Stimulated activated CD8-positive, alpha-beta memory T cell treated with anti-CD3 and anti-CD28 coated beads, Interleukin-4, amount 100 ng/mL, for 1 hour (primary cell): ENCODE measurements at places on chromosomes 3 and 15.

DNA sequence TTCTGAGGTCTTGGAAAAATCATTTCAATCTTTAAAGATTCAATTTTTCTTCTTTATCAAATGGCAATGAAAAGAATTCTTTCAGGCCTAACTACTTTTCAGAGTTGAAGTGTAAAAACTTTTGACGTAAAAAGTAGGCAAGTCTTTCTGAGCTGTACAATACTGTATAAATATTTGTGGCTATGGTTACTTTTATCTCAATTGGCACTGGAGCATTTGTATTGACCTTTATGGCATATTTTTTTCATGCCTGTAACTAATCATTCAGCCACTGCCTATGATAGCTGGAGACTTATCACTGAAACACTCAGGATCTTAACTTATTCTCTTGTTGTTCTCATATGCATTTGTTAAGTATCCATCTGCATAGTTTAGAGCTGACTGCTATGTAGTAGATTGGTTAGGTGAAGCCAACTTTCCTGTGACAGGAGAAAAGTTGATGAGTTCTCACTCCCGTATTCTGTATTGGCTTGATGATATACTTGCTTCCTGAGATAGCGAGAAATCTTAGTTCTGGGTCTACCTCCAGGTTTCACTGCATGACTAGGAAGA, 290.4 kb upstream of the TBL1XR1 start:
- no peak for DNase-seq

DNA sequence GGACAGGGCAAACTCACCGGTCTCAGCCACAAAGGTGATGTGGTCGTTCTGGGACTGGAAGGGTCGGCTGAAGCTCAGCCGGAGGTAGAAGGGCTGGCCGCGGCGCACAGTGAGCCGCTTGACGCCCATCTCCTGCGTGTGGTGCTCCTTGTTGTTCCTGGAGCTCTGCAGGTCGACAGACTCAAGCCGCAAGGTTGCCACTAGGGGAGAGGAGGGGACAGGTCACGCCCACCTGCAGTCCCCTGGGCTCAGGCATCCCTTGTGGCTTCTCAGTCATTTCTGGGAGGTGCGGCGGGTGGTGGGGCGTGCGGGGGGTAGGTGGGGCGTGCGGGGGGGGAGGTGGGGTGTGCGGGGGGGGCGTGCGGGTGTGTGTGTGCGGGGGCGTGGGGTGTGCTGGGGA, 26.7 kb upstream of the TGM5 start:
- DNase-seq: no peak

- no peak for DNase-seq
Measured at GRCh38 chr3:195086341-195086740, 184.6 kb downstream of the XXYLT1 start.

DNA sequence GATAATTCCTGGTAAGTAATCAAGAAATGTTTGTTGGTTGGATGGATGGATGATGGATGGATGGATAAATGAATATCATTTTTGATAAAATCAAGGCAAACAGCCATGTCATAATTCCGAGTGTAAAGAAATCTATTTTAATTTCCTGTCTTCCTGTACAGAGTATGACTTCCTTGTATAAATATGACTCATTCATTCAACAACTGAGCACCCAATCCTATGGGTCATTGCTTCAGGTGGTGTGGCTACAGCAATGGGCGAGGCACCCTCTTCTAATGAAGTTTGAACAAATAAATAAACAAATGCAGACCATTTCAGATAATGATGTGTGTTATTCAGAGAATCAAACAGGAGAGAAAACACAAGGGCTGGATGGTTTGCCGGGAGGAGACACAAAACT, 198.7 kb downstream of the TNIK start:
- DNase-seq: no peak

DNA sequence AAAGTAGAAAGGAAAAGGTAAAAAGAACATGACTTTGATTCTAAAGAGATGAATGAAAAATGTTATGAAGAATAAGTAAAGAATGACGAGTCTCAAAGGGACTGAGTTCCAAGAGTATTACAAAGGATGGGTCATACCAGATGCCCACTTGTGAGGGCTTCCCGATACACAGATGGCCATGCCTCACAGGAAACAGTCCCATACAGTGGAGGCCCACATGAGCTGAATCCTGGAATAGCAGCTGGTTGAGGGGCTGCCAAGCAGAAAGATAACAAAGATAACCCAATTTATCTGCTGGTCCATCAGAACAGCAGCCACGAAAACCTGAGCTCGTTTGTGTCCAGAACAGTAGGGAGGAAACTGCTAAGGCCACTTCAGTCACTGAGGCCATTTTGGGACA, 3.7 kb downstream of the SSR3 start:
- DNase-seq: no peak

DNA sequence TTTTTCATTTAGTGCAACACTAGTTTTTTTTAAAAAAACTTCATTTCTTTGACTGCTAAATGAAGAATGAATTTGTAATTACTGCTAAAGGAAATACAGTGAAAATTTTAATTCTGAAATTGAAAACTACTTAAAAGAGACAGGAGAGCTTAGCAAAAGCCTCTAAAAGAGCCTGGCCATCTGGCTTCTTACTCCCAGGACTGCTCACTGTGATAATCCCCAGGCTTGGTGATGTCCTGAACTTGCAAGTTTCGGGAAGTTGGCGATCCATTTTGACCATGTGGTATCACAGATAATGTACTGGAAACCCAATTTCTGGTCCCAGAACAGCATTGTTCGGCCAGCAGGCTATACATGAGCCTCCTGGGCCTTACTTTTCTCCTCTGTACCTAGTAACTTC, 292.1 kb downstream of the FGF12 start:
- no peak for DNase-seq

- DNase-seq: no peak
Measured at GRCh38 chr3:65006300-65006739, 318.5 kb upstream of the ADAMTS9 start.

GRCh38 chr15:37108381-37109167, 8.2 kb upstream of the MEIS2 start:
- DNase-seq: no peak

- DNase-seq: no peak
Measured at GRCh38 chr3:53552730-53553129, 58.3 kb downstream of the CACNA1D start.

DNA sequence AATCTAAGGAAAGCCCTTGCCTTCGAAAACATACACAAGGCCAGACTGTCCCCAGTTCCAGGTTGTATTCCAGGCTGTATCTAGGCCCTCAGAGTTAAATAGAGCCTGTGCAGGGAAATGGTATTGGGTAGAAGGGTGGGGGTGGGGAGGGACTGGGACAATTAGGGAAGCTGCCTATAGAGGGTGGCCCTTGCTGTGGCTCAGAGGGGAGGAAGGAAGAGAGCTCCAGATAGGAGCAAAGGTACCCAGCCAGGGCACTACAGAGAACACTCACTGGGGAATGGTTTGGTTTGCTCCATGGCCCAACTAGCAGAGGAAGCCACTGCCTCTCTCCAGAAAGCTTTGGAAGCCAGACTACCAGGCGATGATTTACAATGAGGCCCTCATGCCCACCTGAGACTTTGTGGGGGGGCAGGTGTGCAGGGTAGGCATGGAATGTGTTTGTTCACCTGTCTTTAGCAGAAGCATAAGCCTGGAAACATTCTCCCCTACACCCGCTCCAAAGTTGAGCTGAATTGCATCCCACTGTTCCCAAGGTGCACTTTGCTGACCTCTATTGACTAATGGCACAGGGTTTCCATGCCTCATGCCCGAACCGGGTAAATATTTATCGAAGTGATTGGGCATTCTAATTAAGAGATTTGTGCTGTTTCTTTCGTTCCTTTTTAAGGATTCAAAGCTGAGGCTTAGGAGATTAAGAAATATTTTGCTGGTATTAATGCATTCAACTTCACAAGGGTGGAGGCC, 6.3 kb upstream of the TLE3 start:
- DNase-seq: no peak

DNA sequence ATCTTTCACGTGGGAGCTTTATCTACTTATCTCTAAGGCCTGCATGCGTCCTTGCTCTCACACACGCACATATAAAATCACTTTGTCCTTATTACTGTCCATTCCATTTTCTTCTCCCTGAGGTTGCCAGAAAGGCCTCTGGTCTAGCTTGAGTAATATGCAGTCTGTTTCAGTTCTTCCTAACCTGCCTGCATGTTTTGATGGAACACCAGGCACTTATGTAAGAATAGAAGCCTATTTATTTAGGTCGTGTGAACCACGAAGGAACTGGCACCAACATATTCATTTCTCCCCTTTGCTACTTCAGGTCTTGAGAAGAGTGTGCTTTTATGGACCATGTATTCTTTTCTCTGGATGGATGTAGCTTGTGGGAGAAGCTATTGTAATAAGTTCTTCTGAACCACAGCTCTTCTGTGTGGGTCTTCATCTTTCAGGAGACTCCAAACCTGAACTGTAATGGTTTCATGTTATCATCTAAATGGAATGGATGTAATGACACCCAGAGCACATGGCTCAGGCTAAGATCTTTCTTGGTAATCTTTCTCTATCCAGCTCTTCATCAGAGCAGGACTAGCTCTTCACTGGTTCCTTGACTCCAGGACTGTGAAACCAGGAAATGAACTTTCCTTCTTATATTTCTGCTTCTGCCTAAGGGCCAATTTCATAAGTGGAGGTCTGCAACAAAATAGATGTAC, 53.8 kb downstream of the UBE2E2 start:
- no peak for DNase-seq

DNA sequence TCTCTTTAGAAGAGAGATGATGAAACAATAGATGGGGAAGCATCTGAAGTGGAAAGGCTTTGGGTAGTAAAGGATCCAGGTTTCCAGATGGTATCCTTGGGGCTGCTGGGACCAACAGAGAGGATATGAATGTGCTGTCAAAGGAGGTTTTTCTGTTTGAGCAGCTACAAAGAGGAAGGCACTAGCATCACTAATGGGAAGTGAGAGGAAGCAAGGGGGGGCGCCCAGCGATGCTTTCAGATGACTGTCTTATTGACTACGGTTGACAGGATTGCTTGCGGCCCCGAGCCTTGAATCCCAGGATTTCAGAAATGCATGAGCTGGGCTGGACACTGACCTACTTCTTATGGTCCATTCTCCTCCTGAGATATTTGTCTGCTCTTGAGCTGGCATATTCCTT, 103.8 kb upstream of the GALNT15 start:
- no peak for DNase-seq

GRCh38 chr15:84817466-84818081, 418 bp downstream of the ALPK3 start:
- DNase-seq: no peak

GRCh38 chr3:155190691-155191090, 102.8 kb downstream of the STRIT1 start:
- no peak for DNase-seq

DNA sequence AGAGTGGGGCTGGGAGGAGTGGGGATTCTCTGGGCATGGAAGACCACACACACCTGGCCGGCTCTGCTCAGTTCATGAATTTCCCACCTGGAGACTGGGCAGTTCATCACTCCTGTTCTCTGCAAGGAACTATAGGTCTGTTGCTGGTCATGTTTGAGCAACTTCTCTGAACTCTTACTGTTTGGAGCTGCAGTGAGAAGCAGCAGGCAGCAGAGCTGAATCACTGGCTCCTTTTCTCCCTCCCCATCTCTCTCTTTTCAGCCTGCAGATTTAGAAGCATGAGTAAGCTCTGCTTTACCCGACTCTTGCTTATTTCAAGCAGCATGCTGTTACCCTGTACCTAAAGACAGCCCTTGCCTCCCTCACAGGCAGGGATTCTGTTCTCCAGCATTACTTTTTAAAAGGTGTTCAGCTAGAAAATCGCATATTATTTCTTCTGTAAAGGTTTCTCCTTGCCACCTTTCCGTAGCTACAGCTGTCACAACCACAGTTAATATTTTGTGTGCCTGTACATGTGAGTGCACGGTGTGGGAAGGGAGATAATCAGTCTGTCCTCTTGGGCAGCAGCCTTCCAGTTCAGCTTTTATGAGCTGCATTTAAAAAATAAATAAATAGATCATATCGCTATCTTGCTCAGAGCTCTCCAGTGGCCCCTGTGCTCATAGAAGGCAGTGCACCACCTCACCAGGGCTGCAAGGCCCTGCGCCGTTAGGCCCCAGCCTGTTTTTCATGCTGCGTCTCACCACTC, 131.6 kb downstream of the CHCHD6 start:
- no peak for DNase-seq

GRCh38 chr3:129432036-129432435, 3.6 kb upstream of the EFCAB12 start:
- no peak for DNase-seq

DNA sequence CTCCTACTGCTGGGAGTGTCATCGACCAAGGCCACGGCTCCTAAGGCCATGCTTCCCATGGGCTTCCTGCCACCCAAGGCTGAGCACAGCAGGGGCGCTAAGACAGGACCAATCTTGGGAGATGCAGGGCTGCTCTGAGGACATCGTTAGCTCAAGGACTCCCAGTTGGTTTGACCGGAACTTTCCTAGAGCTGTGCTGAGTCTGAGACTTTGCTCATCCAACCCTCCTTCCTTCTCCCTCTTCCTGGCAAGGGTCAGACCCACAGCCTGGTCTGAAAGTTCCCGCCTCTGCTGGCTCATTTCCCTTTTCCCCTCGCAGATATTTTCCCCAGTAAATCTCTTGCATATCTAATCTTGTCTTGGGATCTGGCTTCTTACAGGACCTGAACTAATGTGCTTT, 57.2 kb downstream of the EPHB3 start:
- DNase-seq: no peak

DNA sequence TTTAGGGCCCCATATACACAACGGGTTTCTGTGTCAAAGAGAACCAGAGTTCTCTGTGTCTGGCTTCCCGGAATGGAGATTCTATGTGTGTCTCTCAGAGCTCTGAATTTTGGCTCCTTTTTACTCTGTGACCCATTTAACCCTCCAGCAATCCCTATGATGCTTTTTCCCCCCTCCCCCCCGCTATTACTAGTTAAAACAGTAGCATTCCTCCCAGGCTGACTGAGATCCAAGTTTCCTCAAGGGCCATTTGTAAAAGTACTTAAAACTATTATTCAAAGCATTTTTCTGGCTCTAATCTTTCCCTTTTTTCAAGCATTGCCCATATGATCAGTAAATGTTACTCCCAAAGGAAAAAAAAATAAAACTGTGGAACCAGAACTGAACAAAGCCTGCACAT, 6.6 kb upstream of the STAC start:
- no peak for DNase-seq

DNA sequence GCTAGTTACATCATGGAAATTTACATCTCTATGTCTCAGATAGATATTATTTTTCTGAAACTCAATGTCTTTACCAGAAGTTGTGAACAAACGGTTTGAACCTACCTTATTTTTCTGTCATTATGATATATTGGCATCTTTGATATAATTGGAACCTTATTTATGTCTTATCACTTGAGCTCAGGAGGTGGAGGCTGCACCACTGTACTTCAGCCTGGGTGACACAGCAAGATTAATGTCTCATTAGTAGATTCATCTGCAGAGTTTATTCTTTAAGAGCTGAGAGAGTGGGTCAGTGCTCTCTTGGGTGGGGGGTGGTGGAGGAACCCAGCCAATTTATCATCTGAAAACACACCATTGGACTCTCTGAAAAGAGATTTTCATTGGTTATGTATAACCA, 21.4 kb downstream of the SCG3 start:
- DNase-seq: no peak

DNA sequence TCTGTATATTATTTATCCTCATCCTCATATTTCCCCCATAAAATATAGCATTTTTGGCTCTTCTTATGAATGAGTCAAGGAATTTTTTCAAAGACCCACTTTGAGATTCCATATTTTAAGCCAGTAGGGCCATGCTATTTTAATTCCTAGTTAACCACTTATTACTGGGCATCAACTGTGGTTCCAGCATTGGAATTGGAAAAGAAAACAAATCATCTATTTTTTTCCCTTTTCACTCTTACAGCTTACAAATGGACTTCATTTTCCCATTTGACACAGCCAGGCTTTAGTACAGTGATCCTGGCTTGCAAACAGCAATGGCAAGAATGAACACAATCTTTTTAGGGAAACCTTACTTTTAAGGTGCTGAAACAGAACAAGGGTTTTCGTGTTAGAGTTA, 19.4 kb upstream of the PLCL2 start:
- DNase-seq: no peak
